Activated T-helper 2 cell treated with anti-CD3 and anti-CD28 coated beads, Interferon-gamma antibody, Interleukin-2, Interleukin-4, amounts not matched to agents 10 μg/mL and 5 μg/mL and 100 μg/mL, durations not matched to agents 14 hours and 24 hours and 36 hours (primary cell): ENCODE measurements at places on chromosomes 6 and 20.

GRCh38 chr6:42929821-42930360 is 611 bp downstream of the CNPY3 start:
- DNase-seq = peak; percentile 52

- DNase-seq = no peak
These were observed 115.4 kb downstream of the SCAF8 start for GRCh38 chr6:154848580-154848979.

DNA sequence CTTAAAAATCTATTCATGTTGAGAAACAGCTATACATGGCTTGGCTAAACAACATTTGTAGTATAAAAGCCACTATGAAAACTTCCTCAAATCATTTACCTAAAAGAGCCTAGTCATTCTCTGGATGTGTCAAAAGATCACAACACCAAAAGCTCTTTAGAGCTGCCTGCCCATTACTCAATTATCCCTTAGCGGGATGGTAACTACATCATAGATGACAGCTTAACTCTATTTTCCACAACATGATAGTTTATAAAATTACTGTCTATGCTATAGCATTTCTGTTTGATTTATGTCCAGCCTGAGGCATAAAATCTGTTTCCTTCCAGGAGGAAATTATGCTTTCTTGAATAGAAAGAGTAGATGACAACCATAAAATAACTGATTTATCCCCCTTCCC is 777.6 kb upstream of the HS3ST5 start:
- no peak for DNase-seq

GRCh38 chr6:3226481-3227362 is 731 bp downstream of the TUBB2B start:
- no peak for DNase-seq

GRCh38 chr6:108676555-108676954 is 115.8 kb downstream of the FOXO3 start:
- DNase-seq = no peak

DNA sequence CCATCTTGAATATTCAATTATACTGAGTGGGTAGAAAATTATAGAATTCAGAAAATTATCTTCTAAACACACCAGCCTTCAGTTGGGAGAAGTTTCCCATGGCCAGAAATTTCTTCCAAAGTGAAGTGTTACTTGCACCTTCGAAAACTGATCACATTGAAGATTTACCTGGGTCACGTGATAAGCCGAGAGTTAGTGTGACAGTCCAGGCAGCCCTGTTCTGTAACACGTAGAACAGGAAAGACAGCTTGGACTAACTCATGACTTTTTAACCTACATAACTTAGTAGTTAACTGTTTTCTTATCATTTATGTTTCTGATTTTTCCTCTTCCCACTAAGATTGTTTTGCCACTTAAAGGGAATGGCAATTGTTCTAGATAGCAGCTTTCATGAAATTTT is 118.3 kb upstream of the MTHFD1L start:
- DNase-seq = no peak

DNA sequence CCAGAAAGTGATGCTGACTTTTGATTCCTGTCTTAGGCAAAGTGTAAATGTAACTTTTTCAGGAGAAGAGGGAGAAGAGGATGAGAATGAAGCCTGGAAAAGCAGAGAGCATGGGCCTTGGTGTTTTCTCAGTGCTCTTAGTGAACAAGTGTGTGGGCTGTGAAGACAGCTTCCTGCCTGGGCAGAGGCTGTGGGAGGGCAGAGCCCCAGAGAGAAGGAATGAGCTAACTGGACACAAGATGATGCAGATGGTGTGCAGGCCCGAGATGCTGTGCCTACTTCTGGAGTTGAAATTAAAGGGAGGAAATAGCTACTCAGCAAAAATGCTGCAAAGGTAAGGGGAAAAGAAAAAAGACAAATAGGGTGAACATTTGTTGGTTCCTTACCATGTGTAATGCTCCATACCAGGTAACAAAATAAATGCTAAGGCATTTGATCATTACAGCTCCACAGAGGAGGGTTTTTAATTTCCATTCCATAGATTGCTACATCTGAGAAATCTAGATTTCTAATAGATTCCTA is 87.0 kb upstream of the CEP162 start:
- no peak for DNase-seq

GRCh38 chr20:20317195-20317594 is 50.7 kb upstream of the INSM1 start:
- no peak for DNase-seq

DNA sequence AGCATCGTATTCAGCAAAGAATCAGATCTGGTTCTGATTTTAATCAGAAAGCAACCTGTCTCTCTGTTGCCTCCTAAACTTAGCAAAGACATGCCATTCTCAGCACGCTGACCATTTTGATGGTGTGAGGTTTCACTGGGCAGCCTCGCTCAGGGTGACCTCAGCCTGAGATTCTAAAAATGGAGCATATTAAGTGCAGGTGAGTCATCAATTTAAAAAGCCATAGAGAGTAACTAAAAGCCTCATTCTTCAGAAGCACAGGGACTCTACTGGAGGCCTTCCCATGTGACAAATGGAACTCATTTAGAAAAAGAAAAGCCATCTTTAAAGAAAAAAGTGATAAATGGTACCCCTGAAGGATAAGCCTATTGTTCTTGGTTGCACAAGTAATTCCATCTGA is 91.3 kb downstream of the FILIP1 start:
- DNase-seq = no peak

- no peak for DNase-seq
These were observed 71.1 kb upstream of the FOXQ1 start for GRCh38 chr6:1240766-1241318.

DNA sequence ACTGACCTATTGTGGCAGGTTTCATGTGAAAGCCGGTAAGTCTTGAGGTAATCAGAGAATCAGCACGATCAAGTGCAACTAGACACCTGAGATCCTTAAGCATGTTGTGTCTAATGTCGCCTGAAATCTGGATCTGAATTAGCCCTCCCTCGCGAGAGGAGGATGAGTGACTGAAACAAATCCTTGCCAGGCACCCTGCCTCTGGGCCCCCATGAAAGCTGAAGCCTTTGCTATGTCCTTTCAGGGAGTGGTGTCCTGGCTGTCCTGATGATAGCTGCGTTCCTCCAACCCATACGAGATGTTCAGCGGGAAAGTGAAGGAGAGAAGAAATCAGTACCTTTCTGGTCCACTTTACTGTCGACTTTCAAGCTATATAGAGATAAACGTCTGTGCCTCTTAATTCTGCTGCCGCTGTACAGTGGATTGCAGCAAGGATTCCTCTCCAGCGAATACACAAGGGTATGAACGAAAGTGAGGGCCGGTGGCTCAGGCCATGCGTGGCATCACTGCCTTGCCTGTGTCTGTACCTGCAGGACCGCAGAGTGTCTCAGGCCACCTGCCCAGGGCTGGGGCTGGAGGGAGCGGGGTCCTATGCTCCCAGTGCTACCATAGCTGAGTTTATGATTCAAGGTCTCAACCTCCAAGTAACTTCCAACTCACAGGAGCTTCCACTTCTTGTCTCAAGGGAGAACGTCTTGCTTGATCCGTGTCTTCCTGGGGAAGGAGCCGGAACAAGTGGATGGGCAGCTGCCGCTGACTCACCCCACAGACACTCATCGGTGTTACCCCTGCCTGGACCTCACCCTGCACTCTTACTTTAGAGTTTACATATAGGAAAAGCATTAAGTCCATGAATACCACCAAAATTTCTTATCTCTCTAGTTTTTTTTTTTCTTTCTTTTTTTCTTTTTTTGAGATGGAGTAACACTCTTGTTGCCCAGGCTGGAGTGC is 12.8 kb downstream of the UNC93A start:
- DNase-seq = no peak

GRCh38 chr6:163335671-163336545 is 78.6 kb upstream of the QKI start:
- no peak for DNase-seq

- no peak for DNase-seq
These were observed 13.3 kb downstream of the ETV7 start for GRCh38 chr6:36374194-36374593.

DNA sequence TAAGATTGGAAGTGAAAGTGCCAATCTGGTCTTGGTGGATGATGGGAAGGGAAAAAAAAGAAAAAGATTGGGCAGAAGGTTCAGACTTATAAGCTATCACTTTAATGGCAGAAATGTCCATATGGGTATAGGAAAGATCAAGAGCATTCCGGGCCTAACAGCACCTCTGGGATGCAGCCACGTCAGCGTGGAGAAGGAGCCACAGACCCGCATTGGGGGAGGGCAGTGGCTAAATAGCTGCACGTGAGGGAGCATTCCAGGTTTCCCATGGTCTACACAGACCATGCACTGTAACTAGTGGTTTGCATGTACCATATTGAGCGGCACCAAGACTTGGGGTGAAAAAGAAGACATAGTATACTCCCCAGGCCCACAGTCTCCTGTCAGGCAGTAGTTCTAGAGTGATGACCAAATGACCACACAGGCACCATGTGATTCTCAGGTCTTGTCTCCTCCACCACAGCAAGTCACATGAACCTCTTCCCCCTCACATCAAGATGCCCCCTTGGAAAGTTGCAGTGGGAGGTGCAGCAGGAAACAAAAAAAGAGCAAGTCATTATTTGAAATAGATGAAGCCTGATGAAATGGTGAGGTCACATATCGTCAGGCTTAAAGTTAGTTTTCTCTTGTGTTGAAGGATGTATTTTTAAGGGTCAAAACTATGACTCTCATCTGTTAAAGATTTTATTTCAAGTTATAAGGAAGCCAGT is 94.4 kb upstream of the TNFAIP3 start:
- no peak for DNase-seq

DNA sequence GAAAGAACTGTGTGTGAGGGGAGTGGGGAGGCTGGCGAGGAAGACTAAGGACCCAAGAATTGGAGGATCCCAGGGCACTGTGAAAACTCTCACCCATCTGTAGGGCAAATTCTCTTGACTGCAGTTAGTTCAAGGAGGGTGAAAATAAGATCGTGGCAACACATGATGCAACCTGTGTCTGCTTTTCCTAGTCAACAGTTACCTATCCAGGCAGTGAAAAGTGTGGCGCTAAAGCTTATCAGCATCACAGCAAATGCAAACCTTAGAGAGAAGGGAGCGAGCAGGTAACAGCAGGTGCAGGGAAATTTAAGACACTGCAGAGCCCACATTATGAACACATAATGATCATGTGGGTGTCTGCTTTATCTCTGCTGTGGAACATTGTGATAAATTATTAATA is 97.7 kb upstream of the SGK1 start:
- no peak for DNase-seq

- DNase-seq = no peak
These were observed 15.0 kb upstream of the NKX2-2 start for GRCh38 chr20:21528870-21529269.
